SK-N-SH (cell line): ENCODE measurements at places on chromosomes 4 and X. TPM values are rescaled to one million over a fixed set of nuclear protein-coding genes. Genes with fewer than 3 reads are reported as not detected.

Gene PCDH11X
- not detected in 2 replicates for polyA plus RNA-seq

Gene SYTL4
- 2.3 and 3.1 TPM in 2 replicates for polyA plus RNA-seq

Gene MCF2
- polyA plus RNA-seq: 0.05 TPM in 2 replicates

Gene DDIT4L
- 2.1 TPM in 2 replicates for polyA plus RNA-seq

Gene GALNTL6
- 0.07 TPM in 1 of 2 replicates, not detected in the other for polyA plus RNA-seq

DNA sequence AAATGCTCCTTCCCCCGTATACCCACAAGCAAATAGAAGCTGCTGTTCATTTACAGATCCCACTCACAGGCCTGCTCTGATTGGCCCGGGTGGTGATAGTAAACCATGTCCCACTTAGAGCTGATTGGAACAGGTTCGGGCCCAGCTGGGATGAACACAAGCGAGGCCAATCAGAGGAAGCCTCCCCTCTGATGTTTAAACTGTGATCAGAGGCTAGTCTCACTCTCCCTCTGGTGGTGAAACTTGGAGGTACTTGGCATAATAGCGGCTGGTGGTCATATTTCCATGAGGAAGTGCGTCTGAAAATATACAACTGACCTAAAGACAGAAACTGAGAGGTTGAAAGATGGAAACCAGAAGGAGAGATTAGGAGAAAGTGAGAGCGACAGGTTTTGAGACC lies 51.5 kb upstream of the TRPC3 start:
- H3K4me1 ChIP-seq: no peaks in the 10 kb centered on the region; the same call in 1 of the 2 replicates
- no peak overlapping the region for H3K27ac ChIP-seq
- peak; percentile 60 for DNase-seq
- peaks cover 8% of the 10 kb centered on the region; the same call in 1 of the 2 replicates for H3K27me3 ChIP-seq
- H3K4me3 ChIP-seq: no peak overlapping the region
- no peaks in the 10 kb centered on the region for H3K36me3 ChIP-seq

- peak overlapping the region; percentile 15; the same call in 1 of the 2 replicates for H3K4me3 ChIP-seq
- no peak overlapping the region for H3K27ac ChIP-seq
- H3K4me1 ChIP-seq: no peaks in the 10 kb centered on the region
Observed at GRCh38 chrX:47637546-47638195, 7.9 kb upstream of the CFP start.

GRCh38 chr4:8155048-8155447 lies 3.6 kb downstream of the ABLIM2 start:
- no peaks in the 10 kb centered on the region for H3K36me3 ChIP-seq
- no peak for DNase-seq
- peaks cover 31% of the 10 kb centered on the region; the same call in 1 of the 2 replicates for H3K4me1 ChIP-seq
- no peak overlapping the region for H3K4me3 ChIP-seq
- peaks cover 20% of the 10 kb centered on the region for H3K27me3 ChIP-seq

GRCh38 chr4:47386561-47387235 lies 76.8 kb downstream of the COMMD8 start:
- H3K27me3 ChIP-seq: no peaks in the 10 kb centered on the region
- no peak overlapping the region for H3K4me3 ChIP-seq
- no peaks in the 10 kb centered on the region for H3K4me1 ChIP-seq
- DNase-seq: peak; percentile 38
- H3K27ac ChIP-seq: peak overlapping the region; percentile 56

GRCh38 chr4:101238706-101239105 lies 108.6 kb downstream of the PPP3CA start:
- peak overlapping the region; percentile 46; the same call in 1 of the 2 replicates for H3K27ac ChIP-seq
- peaks cover 13% of the 10 kb centered on the region; the same call in 1 of the 2 replicates for H3K4me1 ChIP-seq
- no peaks in the 10 kb centered on the region for H3K36me3 ChIP-seq
- H3K27me3 ChIP-seq: no peaks in the 10 kb centered on the region
- DNase-seq: no peak
- H3K4me3 ChIP-seq: no peak overlapping the region

DNA sequence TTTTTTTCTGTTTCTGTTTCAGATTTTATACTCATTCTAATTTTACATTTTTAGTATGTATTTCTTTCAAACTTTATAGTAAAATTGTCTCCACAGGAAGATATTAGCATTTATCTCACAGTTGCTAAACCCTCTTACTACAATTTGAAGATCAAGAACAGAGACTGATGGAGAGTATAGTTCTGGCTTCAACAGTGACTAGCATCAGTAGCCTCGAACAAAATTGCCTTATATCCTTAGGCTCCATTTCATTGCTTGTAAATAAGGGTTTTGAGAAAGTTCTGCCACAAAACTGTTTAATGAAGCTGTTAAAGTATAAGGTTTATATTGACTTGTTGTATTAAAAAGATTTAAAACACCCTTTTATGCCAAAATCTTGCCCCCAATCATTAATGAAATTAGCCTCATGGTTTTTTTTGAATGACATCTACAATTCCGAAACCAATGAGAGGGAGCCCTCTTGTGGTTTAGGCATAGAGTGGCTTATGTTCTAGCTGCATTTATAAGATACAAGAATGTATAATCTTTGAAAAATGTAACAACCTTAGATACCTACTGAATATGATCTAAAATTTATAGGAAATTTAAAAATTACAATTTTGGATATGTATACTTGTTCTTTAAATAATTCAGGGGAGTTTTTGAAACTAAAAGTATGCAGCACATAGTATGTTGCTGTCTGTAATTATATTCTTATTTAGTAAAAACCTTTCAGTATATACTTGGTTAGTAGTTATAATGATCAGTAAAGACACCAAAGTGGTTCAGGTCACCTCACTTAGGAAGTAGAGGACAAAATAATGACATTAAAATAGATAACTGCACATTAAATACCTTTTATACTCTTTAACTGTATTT lies 109.8 kb upstream of the HPGD start:
- DNase-seq: peak; percentile 19
- H3K4me1 ChIP-seq: no peaks in the 10 kb centered on the region; the same call in 1 of the 2 replicates
- no peaks in the 10 kb centered on the region for H3K36me3 ChIP-seq
- H3K4me3 ChIP-seq: peak overlapping the region; percentile 43; the same call in 1 of the 2 replicates

GRCh38 chrX:136491832-136492231 lies 4.1 kb downstream of the BRS3 start:
- no peaks in the 10 kb centered on the region for H3K27me3 ChIP-seq
- H3K27ac ChIP-seq: no peak overlapping the region
- no peaks in the 10 kb centered on the region for H3K36me3 ChIP-seq
- H3K4me3 ChIP-seq: no peak overlapping the region
- DNase-seq: no peak
- no peaks in the 10 kb centered on the region for H3K4me1 ChIP-seq

GRCh38 chr4:17284323-17285175 lies 227.3 kb downstream of the QDPR start:
- H3K27me3 ChIP-seq: no peaks in the 10 kb centered on the region
- H3K36me3 ChIP-seq: no peaks in the 10 kb centered on the region
- no peak overlapping the region for H3K27ac ChIP-seq
- no peak for DNase-seq
- no peaks in the 10 kb centered on the region for H3K4me1 ChIP-seq
- H3K4me3 ChIP-seq: no peak overlapping the region

DNA sequence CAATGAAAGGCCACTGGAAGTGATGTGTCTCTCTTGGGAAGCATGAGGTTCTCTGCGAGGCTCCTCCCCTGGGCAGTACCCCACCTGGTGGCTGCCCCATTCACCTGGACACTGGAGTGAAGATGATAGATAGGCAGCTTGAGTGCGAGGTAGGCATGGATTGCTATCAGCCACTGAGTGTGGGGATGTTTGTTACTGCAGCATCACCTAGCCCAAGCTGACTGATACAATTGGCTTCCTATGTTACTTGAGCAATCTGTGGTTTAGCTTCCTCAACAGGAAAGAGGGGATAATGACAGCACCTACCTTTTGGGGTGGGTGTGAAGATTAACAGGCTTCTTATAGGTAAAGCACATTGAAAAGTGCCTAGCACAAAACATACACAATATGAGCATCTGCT lies 30.8 kb downstream of the ADRA2C start:
- H3K27me3 ChIP-seq: no peaks in the 10 kb centered on the region
- H3K4me1 ChIP-seq: peaks cover 2% of the 10 kb centered on the region; the same call in 1 of the 2 replicates
- no peak overlapping the region for H3K27ac ChIP-seq
- no peak overlapping the region for H3K4me3 ChIP-seq
- no peak for DNase-seq

DNA sequence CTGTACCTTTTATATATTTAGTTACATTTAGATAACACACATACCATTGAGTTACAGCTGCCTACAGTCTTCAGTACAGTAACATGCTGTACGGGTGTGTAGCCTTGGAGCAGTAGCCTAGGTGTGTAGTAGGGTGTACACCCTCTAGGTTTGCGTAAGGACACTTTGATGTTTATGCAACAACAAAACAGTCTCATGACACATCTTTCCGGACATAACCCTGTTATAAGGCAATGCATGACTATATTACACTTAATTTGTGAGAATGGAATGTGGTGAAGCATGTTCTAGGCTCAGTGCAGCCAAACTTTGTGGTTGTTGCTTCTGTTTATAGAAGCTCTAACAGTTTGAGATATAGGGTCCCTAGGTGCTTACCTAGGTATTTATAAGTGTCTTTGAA lies 65.4 kb downstream of the SPRY1 start:
- no peak overlapping the region for H3K4me3 ChIP-seq
- H3K36me3 ChIP-seq: no peaks in the 10 kb centered on the region
- no peaks in the 10 kb centered on the region for H3K27me3 ChIP-seq

DNA sequence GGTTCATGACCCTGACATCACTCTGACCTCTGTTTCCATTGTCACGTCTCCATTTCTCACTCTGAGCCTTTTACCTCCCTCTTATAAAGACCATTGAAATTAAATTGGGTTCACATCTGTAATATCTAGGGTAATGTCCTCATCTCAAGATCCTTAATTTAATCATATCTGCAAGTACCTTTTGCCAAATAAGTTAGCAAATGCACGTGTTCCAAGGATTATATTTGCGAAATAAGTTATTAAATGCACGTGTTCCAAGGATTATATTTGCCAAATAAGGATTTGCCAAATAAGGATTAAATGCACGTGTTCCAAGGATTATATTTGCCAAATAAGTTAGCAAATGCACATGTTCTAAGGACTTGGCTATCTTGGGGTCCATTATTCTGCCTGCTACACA lies 938.0 kb downstream of the NLGN4X start:
- no peak overlapping the region for H3K27ac ChIP-seq
- no peaks in the 10 kb centered on the region for H3K4me1 ChIP-seq
- no peak for DNase-seq
- H3K36me3 ChIP-seq: no peaks in the 10 kb centered on the region
- H3K27me3 ChIP-seq: no peaks in the 10 kb centered on the region
- H3K4me3 ChIP-seq: no peak overlapping the region

GRCh38 chrX:17566740-17567139 lies 170.6 kb upstream of the SCML1 start:
- H3K27ac ChIP-seq: peak overlapping the region; percentile 30; the same call in 1 of the 2 replicates
- H3K36me3 ChIP-seq: no peaks in the 10 kb centered on the region
- no peak for DNase-seq
- no peak overlapping the region for H3K4me3 ChIP-seq
- no peaks in the 10 kb centered on the region for H3K27me3 ChIP-seq
- H3K4me1 ChIP-seq: peaks cover 15% of the 10 kb centered on the region; the same call in 1 of the 2 replicates

GRCh38 chrX:139920316-139920715 lies 12.5 kb downstream of the ATP11C start:
- no peak overlapping the region for H3K27ac ChIP-seq
- no peaks in the 10 kb centered on the region; the same call in none of the 2 replicates for H3K4me1 ChIP-seq
- H3K36me3 ChIP-seq: no peaks in the 10 kb centered on the region
- DNase-seq: no peak
- H3K4me3 ChIP-seq: no peak overlapping the region

DNA sequence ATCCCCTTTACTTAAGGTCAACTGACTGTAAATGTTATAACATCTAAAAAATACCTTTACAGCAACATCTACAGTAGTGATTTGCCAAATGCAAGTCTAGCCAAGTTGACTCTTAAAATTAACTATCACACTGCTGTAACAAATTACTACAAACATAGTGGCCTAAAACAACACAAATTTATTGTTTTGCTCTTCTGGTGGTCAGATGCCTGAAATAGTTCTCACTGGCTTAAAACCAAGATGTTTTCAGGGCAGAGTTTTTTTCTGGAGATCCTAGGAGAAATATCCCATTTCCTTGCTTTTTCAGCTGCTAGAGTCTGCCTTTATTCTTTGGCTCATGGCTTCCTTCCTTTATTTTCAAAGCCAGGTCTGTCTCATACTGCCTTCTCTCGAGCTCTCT lies 120.5 kb downstream of the ADGRL3 start:
- no peaks in the 10 kb centered on the region for H3K36me3 ChIP-seq
- no peak overlapping the region for H3K27ac ChIP-seq
- DNase-seq: no peak
- no peak overlapping the region for H3K4me3 ChIP-seq
- H3K27me3 ChIP-seq: no peaks in the 10 kb centered on the region

- no peaks in the 10 kb centered on the region for H3K4me1 ChIP-seq
- H3K27ac ChIP-seq: no peak overlapping the region
- DNase-seq: no peak
- H3K27me3 ChIP-seq: no peaks in the 10 kb centered on the region
Observed at GRCh38 chr4:54475546-54475945, 182.2 kb upstream of the KIT start.

DNA sequence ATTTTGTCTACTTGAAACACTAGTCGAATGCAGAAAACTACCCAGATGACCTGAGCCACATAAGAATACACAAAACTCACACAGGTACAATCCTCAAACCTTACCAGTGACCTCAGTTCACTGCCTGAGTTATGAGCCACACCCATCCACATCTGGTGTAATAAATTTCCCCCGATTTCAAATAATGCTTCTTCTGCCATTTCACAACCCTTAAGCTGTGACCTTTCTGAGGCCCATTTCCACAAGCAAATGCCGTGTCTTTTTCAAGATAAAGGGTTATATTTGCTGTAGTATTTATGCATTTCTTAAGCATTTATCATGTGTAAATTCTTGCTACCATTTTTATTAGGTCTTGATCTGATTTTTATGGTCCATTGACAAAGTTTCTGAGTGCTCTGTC lies 1.8 kb upstream of the ARHGEF38 start:
- no peaks in the 10 kb centered on the region for H3K4me1 ChIP-seq
- no peaks in the 10 kb centered on the region for H3K27me3 ChIP-seq
- no peak overlapping the region for H3K4me3 ChIP-seq
- H3K27ac ChIP-seq: no peak overlapping the region
- H3K36me3 ChIP-seq: no peaks in the 10 kb centered on the region

DNA sequence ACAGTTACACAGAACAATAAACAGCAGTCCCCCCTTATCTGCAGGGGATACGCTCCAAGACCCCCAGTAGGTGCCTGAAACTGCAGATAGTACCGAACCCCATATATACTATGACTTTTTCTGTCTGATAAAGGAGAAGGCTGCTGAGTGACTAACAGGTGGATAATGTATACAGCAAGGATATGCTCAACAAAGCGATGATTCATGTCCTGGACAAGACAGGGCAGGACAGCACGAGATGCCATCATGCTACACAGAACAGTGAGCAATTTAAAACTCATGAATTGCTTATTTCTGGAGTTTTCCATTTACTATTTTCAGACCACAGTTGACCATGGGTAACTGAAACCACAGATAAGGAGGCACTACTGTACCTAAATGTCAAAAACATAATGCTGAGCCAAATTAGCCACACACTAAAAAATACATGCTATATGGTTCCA lies 76.1 kb downstream of the MANBA start:
- no peak overlapping the region for H3K4me3 ChIP-seq
- DNase-seq: no peak
- H3K36me3 ChIP-seq: peaks cover 14% of the 10 kb centered on the region
- H3K27ac ChIP-seq: no peak overlapping the region
- H3K27me3 ChIP-seq: no peaks in the 10 kb centered on the region

- H3K27ac ChIP-seq: no peak overlapping the region
- peaks cover 31% of the 10 kb centered on the region for H3K36me3 ChIP-seq
- no peak overlapping the region for H3K4me3 ChIP-seq
Observed at GRCh38 chr4:73230865-73231517, 27.6 kb downstream of the ANKRD17 start.

- H3K36me3 ChIP-seq: no peaks in the 10 kb centered on the region
- H3K4me1 ChIP-seq: no peaks in the 10 kb centered on the region; the same call in none of the 2 replicates
- H3K27ac ChIP-seq: peak overlapping the region; percentile 84; the same call in 1 of the 2 replicates
- H3K4me3 ChIP-seq: no peak overlapping the region
Observed at GRCh38 chr4:126851391-126851790, 781.4 kb upstream of the INTU start.

- DNase-seq: no peak
- no peaks in the 10 kb centered on the region for H3K27me3 ChIP-seq
- no peak overlapping the region for H3K27ac ChIP-seq
- no peak overlapping the region for H3K4me3 ChIP-seq
Observed at GRCh38 chrX:82813671-82814078, 694.4 kb upstream of the POU3F4 start.
